ENCODE measurements at places on chromosomes 1 and 21.

DNA sequence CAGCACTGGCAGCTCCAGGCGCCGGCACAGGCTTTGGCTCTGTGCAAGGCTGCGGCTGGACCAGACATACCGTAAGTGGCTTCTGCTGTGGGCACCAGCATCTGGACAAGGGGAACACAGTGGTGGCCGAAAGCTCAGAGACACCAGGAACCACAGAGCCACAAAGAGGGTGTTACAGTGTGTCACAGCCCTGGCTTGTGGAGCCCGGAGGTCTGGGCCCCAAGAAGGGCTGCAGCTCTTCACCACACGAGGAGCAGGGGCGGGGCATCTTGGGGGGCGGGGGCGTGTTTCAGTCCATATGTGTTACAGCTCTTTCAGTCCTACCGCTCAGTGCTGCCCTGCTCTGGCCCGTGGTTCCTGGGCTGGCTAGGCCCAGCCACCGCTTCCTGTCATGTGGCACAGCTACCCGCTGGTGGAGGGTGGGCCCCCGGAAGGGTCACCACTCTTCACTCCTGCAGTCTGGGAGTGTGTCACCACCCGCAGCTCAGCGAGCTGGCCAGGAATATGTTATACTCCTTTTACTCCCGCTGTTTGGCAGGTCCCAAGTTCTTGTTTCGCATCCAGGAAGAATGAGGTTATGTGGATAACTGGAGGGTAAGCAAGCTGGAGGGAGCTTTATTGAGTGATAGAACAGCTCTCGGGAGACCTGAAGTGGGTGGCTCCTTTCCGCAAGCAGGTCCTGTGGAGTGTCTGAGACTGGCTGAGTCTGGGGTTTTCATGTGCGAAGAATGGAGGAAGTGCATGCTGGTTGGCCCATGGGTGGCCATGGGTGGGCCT lies 3.3 kb upstream of the LSM10 start:
- no peak for DNase-seq

DNA sequence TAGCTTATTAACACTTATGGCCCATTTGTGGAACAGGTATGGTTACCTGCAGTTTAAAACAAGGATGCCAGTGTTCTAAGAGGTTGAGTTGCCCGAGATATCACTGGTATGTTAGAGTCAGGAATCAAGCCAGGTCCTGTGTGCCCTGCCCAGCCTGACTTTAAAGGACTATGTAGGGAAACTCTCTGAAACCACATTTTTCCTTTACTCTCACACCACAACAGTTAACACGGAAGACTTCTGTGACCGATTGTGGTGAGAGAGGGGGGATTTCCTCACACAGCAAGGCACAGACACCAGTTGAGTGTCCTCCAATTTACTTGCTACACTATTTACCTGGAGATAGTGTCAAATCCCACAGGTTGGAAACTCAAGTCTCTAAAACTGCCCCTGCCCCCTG lies 47.8 kb downstream of the UCK2 start:
- DNase-seq, result no peak

GRCh38 chr21:43211072-43211759 lies 42.4 kb downstream of the CRYAA start:
- DNase-seq, result peak; percentile 79

DNA sequence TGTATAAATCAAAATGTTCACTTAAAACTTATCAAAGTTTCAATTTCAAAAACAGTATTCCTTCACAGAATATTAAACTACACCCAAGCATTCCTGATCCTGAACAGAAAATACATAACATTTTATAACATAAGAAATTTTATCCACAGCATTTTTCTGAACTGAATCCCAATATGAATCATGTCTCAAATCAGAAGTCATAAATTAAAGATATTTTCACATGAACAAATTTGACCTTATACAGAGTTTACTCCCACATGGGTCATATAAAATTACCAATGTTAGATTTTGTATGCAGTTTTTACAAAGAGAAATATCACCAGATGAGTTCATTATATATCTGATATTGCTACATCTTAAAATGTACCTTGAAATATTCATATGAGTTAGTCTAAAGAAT lies 48.6 kb upstream of the ASPM start:
- DNase-seq, result no peak

DNA sequence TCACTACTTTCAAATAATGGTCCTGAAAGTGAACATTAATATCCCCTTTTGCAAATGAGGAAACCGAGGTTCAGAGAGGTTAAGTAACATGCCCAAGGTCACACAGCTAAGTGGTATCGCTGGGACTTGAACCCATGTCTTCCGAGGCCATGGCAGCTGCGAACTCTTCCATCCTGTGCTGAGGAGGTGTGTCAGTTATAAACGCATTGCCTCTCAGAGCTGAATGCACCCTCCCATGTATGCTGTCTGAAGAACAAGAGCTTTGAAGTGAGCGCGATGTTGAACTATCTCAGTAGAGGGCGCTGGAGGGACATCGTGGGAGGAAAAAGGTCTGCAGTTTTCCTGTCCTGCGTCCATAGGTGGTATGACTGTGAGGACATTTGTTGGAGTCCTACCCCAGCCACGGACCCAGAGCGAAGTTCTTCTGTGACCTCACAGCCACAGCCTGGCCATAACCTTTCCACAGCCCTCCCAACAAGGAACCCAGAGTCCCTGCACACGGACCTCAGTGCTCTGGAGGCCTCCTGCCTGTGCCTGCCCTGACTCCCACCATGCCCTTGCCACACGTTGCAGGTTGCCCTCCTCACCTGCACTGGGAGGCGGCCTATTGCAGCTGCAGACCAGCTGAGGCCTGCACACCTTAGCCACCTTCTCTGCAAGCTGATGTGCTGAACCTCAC lies 7.5 kb downstream of the MYOC start:
- DNase-seq, result peak; percentile 51

DNA sequence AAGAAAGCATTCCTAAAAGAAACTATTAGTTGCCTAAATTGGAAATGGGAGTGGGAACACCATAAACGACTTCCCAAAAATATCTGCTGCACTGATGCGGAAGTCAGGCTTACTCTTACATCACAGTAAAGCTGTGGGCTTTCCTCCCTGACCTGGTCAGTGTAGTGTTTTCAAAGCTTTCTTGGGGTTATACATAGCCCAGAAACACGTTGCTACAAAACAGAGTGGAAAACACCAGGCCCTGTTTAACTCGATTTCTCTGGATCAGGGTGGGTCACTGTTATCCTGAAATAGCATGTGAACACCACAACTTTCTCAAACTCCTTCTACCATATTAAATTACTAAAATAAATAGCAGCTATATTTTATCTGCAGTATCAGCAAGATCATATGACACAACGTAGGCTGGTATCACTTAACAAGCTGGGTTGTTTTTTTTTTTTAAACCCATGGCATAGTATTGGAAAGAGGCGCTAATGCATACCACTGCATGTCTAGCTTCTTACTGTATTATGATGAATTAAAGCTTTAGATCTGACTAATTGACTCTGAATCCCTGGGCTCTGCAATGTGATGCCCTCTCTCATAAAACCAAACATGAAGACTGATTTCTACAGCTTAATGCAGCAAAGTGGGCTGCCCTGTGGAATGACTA lies 184.6 kb downstream of the TGFB2 start:
- no peak for DNase-seq

DNA sequence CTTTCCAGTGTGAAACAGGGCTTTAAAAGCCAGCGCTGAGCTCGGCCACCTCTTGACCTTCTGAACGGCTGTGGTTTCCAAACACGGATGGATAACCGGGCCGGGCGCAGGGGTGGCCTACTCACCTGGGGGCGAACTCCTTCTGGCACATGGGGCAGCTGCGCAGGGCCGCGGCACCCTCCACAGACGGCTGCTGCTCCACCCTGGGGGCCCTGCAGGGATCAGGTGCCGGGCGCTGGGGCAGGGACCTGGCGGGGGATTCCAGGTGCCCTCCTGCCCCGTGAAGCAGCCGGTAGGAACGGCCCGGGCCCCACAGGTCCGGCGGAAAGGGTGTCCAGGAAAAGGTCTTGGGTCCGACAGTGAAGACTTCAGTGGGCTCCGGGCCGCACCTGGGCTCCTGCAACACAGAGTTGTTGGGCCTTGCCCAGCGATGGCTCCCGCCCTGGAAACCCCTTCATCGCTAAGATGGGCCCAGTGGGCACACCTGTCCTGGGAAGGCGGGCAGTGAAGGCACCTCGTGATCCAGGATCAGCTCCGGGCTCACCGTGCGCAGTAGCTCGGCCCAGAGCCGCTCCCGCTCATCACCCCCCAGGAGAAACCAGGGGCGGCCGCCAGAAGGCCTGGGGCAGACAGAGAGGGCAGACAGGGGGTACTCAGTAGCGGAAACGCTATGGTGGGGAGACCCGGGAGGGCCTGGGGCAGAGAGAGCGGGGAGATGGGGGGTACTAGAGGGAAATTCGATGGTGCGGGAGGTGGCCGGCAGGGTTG lies 874 bp downstream of the FAAP20 start:
- no peak for DNase-seq

- no peak for DNase-seq
These were observed 958 bp downstream of the NFYC start for GRCh38 chr1:40692429-40692895.

- DNase-seq, result no peak
These were observed 153.7 kb downstream of the TENT5C start for GRCh38 chr1:117759535-117759934.

DNA sequence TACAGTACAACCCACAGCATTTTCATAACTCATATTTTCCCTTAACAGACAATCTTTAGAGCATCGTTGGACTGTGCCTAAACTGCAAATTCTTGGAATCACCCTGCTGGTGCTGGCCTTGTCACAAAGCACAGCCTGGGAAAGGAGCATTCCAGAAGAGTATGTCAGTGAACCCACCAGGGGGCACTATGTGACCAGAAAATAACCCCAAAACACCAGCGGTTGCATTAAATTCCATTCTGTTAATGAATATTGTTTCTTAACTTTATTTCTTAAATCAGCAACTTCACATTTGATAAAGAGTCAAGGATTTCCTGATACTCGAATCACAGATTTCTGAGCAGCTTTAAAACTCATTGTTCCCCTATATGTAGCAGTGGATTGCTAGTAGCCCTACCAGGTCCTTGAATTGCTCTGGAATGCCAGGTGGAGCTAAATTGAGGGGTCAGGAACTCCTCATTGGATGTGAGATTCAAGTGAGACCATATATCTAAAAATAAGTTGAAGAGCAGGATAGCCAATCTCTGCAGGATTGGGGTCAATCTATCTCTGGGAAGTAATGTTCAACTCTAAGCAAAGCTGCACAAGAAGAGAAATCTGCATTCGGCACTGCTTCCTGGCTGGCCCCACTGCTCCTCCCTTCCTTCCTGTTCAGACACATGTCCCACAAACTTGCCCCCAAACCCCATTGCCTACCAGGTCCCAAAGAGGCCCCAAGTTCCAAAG lies 12.7 kb upstream of the RAB4A start:
- DNase-seq, result peak; percentile 51

- DNase-seq, result no peak
These were observed 5.1 kb upstream of the ZNF326 start for GRCh38 chr1:89989799-89990198.

- no peak for DNase-seq
These were observed 90.0 kb downstream of the SELENOF start for GRCh38 chr1:86823821-86824500.

DNA sequence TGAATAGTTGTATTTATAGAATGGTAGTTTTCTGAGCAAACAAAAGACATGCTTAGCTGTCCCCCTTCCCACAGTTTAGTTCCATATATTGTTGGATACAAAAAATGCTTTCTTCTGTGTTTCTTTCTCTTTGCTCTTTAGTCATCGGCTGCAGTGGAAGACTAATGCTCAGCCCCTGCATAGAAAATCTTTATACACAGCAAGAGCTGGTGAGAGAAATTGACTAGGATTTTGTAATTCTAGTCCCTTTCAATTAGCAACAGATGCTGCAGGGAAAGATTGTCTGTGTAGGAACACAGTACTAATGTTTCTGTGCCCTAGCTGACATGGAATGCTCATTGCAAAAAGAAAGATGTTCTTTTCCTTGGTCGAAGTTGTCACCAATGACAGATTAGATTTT lies 200.9 kb downstream of the RPS6KC1 start:
- no peak for DNase-seq

- no peak for DNase-seq
These were observed 48.5 kb downstream of the UTP25 start for GRCh38 chr1:209876078-209876800.

- no peak for DNase-seq
These were observed 19.9 kb downstream of the FAM89A start for GRCh38 chr1:231020139-231020601.

DNA sequence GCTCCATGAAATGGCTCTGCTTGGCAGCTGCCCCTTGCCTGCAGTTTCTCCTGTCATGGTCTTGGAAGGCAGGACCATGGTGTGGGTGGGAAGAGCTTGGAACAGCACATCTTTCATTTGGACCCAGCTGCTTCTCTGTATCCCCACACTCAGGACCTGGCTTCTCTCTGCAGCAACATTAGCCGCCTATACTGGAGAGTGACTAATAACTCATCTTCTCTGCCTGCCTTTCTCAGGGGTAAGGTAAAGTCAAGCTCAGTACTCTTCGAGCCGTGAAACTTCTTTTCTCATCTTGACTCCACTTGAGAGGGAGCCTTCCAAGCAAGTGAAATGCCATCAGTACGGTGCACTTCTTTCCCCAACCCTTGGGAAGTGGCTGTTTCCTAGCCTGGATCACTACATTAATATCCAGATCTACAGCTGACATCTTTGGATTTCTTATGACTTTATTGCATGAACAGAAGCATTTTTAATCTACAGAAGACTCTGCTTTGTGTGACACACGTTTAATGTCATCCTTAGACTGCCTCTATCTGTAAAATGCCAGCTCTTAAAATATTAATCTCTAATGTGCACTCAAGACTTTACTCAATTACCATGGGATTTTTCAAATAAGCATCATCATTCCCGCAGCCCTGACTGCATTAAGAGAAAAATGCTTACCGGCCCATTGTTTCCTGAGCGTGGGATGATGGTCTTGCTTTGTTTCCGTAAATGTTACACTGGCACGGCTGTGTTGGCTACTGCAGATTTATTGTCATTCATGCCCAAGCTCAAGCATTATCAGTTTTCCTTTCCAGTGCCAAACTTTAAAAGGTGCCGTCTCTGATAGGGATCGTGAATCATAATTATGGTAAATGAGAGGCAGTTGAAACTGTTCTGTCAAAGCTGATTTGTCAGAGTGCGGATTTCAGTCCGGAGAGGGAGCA lies 242.9 kb downstream of the HHAT start:
- DNase-seq, result no peak

DNA sequence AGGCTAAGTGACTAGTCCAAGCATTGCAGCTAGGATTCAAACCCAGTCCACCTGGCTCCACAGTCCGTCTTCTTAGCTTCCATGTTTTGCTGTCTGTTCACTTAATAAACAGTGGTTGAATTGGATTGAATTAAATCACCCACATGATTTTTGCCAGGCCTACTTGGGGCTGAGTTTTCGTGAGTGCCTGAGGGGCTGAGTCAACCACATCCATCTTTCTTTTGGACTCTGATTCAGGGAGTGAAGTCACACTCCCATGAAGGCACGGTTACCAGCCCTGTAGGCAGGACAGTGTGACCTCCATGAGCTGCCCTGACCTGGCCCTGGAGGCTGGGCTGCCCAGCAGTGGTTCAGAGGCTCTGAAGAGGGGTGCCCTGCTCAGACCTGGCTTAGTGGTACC lies 123.7 kb downstream of the ACTL8 start:
- no peak for DNase-seq
